ENCODE measurements at places on chromosomes 5 and 9. TPM values are rescaled to one million over a fixed set of nuclear protein-coding genes. Genes with fewer than 3 reads are reported as not detected.

The PAX5 gene
- 0.03 TPM for total RNA-seq

DNA sequence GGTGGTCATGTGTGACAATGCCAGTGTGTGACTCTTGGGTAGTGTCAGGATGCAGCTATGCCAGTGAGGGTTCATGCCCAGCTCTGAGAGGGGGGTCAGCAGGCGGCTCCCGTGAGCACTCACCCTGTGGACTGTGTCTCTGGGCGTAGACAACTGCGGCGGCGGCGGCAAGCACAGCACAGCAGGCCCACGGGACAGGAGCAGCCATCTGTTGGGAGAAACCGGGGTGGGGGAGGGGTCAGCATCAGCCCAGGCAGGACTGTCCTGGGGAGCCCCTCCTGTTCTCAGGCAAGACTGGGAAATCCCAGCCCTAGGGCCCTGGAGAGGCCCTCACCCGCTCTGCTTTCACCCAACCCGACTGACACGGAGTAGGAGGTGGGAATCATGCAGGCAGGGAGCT is 20.8 kb downstream of the CNTFR start:
- no peaks in the 10 kb centered on the region for H3K36me3 ChIP-seq
- no peaks in the 10 kb centered on the region for H3K4me1 ChIP-seq
- DNase-seq: no peak
- no peak overlapping the region for H3K27ac ChIP-seq
- H3K27me3 ChIP-seq: peaks cover 10% of the 10 kb centered on the region
- H3K4me3 ChIP-seq: no peak overlapping the region

The MARCOL gene
- not detected for total RNA-seq

DNA sequence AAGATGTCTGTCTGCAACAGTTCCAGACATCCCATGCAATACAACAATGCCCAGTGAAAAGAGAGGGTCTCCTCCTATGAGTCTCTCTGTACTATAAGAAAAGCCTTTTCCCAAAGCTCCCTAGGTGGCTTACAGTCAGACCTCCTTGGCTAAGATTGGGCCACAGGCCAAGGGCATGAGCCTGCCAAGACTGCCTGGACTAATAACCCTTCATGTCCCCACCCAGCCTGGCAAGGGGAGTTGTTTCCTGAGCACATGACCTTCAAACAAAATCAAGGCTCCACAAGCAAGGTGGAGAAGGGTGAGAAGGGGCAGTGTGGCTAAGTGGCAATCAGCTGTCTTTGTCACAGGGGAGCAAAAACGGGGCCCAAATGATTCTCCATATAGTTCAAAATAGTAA is 75.6 kb upstream of the ZSWIM6 start:
- H3K4me1 ChIP-seq: no peaks in the 10 kb centered on the region
- DNase-seq: no peak
- H3K27me3 ChIP-seq: no peaks in the 10 kb centered on the region
- H3K36me3 ChIP-seq: no peaks in the 10 kb centered on the region
- H3K4me3 ChIP-seq: no peak overlapping the region
- H3K27ac ChIP-seq: no peak overlapping the region

DNA sequence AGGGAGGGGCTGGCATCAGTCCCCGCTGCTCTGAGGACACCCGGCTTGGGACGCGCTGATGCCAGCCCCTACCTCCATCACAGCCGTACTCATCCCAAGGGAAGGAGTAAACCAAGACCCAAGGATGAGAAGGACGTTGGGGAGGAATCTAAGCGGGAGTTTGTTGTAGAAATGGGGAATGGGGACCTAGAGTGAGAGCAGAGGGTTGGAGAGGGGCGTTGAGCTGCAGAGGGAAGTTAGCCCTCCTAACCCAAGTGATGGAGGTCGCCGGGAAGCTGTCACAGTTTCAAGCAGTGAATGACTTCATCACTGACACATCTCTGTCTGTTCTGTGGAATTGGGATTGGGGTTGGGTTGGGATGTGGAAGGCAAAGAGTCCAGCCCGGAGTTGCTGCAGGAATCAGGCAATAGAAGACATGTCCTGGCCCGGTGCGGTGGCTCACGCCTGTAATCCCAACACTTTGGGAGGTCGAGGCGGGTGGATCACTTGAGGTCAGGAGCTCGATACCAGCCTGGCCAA is 759 bp upstream of the SUSD1 start:
- peak overlapping the region; percentile 13 for H3K4me3 ChIP-seq
- H3K36me3 ChIP-seq: no peaks in the 10 kb centered on the region
- H3K4me1 ChIP-seq: peaks cover 74% of the 10 kb centered on the region
- H3K27ac ChIP-seq: peak overlapping the region; percentile 17
